Sciatic nerve (tissue), 2 donors: ENCODE measurements at places on chromosomes 3 and 15. TPM values are rescaled to one million over a fixed set of nuclear protein-coding genes. Genes with fewer than 3 reads are reported as not detected.

DNA sequence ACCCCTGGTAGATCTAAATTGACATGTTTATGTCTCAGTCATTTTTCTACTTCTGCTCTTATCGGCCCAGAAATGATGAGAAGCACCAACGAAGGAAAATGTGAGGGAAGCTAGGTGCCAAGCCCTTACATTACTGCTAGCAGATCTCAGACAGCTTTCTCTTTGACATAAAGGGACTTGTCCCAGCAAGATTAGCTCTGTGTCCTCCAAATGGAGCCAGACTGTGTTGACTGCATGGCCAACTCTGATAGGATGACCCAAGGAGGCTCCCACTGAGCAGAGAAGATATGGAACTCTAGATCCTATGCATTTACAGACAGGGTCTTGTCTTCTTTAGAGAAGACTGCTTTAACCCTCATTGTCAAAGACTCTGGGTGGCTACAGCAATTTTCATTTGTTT, 2.8 kb upstream of the MCTP2 start:
- DNase-seq: no peak

Gene TMC3
- total RNA-seq: 0.13 TPM

GRCh38 chr3:195219351-195220230, 51.4 kb downstream of the XXYLT1 start:
- DNase-seq: no peak

GRCh38 chr3:128404276-128405068, 62.2 kb downstream of the DNAJB8 start:
- DNase-seq: no peak

Gene CCDC39
- total RNA-seq: 0.58 TPM

- no peak for DNase-seq
Measured at GRCh38 chr3:55333046-55333445, 154.1 kb downstream of the WNT5A start.

Gene LRTM1
- total RNA-seq: not detected

Gene CAPN7
- total RNA-seq: 68.4 TPM

- no peak for DNase-seq
Measured at GRCh38 chr3:71035314-71035713, 548.2 kb downstream of the FOXP1 start.

DNA sequence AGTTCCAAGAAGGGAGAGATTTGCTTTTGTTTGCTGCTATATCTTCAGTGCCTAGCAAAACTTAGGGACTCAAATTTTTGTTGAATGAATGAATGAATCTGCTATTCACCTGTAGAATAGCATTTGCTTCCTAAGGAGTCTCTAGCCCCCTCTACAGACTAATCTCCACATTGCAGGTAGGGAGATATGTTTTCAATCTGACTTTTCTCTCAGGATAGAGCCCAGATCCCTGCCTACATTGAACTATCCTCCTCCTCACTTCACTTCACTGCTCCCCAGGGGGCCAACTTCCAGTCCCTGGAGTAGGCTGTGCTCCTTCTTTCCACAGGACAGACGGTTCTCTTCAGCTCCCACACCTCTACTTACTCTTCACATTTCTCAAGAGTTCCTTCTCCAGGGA, 81.9 kb upstream of the PTX3 start:
- DNase-seq: no peak

- no peak for DNase-seq
Measured at GRCh38 chr3:4794798-4795197, 184.4 kb upstream of the BHLHE40 start.

Gene TTLL13
- total RNA-seq: 0.71 TPM

- DNase-seq: peak; percentile 43
Measured at GRCh38 chr3:195692781-195693427, 27.9 kb upstream of the MUC20 start.

- DNase-seq: no peak
Measured at GRCh38 chr15:68987676-68988075, 26.8 kb upstream of the NOX5 start.

Gene NECTIN3
- 37.8 TPM for total RNA-seq

DNA sequence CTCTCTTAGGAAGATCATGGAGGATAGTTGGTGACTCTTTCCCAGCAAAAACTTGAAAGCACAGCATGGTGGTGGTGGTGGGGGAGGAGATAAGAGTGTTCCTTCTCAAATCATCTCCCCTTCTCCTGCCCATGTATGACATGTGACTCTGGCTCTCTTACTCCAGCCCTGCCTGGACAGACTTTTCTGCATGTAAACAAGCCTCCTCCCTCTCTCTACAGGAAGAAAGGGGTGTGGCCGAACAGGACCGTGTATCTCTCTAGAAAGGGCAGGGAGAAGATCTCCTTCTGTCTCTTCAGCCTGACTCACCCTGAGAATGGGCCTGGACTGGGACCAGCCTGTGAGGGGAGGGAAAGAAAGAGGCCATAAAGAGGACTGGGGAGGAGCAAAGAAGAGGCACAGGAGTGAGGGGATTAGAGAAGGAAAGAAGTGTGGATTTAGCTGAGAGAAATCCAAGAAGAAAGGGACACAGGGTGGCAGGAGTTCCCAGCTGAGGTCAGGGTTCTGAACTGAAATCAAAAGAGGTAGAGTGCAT, 1.5 kb downstream of the CELF6 start:
- DNase-seq: no peak

DNA sequence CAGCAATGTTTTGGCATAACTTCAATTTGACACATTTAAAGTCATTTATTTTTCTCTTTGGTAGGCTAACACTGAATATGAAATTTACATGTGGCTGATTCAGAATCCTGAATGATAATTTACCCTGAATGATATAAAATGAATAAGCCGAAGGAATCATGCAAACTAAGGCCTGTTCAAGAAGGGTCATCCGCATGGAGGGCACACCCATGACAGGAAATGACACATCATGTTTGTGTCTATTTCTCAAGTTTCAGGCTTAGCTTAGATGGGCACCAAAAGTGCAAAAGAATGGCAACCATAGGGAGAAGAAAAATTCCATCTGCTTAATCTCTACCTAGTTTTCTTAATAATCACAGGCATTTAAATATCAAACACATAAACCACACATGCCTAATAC, 141.5 kb downstream of the DUT start:
- no peak for DNase-seq

- DNase-seq: no peak
Measured at GRCh38 chr3:147713234-147714133, 304.3 kb downstream of the ZIC1 start.

GRCh38 chr3:152964911-152965609, 130.1 kb downstream of the P2RY1 start:
- DNase-seq: no peak

- DNase-seq: no peak
Measured at GRCh38 chr3:190696777-190697501, 165.6 kb downstream of the GMNC start.

Gene EPHA6
- 0.98 TPM for total RNA-seq

- DNase-seq: no peak
Measured at GRCh38 chr3:145294572-145294971, 866.4 kb downstream of the PLOD2 start.

Gene OXTR
- total RNA-seq: 1.3 TPM

DNA sequence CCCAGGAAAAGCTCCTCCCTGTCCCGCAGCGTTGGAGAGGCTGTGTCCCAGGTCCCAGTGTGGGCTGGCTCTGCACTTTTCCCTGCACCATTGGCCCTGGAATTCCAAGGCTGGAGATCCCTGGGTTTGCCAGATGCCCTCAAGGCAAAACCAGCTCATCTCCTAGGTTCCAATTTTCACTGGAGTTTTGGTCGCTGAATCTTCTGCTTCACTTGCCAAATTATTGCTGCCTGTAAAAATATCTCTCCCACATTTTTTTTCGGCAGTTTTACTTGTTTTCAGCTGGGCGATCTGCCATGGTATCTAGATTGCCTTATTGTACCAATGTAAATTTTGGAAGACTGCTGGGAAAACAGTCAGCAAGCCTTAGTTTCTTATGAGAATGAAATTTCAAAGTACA, 150.9 kb upstream of the ATP10A start:
- DNase-seq: no peak

Gene DNAH12
- total RNA-seq: 0.80 TPM

DNA sequence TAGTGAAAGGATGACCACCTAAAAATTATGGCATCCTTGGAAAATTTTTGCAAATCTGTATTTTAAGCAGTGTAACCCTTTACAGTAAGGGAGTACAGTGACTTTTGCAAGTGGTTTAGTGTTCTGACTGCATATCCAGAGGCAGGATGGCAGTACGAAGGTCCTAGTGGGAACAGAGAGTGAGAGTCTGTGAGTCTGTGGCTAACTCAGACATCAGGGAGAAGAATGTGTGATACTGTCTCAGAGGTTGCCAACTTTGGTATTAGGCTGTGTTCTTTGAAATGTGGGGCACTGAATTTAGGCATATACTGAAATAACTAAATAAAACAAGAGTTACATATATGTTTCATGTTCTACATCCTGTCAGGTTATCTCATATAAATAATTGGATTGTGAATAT, 25.7 kb downstream of the PRKCI start:
- DNase-seq: no peak

- DNase-seq: peak; percentile 81
Measured at GRCh38 chr15:74044267-74045110, 37.9 kb downstream of the GOLGA6A start.

DNA sequence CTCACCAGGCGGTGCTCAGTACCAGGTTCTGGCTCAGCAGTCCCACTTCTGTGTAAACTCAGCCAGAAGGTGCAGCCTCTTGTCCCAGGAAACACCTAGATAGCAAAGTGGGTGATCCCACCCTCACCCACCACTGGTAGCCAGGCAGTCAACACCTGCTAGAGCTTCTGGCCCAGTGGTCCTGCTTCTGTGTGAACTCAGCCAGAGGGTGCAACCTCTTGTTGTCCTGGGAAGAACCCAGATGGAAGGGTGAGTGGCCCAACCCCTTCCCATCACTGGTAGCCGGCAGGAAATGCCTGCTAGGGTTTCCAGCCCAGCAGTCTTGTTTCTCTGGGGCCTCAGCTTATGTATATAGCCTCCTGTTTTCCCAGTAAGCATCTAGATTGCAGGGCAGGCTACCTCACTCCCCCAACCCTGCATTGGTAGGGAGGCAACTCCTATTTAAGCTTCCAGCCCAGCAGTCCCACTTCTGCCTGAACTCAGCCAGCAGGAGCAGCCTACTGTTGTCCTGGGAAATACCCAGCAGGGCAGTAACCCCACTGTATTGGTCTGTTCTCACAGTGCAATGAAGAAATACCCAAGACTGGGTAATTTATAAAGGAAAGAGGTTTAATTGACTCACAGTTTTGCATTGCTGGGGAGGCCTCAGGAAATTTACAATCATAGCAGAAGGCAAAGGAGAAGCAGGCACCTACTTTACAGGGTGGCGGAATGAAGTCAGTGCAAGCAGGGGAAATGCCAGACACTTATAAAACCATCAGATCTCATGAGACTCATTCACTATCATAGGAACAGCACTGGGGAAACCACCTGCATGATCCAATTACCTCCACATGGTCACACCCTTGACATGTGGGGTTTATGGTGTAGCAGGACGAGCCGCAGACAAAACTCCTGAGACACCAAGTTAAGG, 110.6 kb downstream of the DTWD1 start:
- no peak for DNase-seq

DNA sequence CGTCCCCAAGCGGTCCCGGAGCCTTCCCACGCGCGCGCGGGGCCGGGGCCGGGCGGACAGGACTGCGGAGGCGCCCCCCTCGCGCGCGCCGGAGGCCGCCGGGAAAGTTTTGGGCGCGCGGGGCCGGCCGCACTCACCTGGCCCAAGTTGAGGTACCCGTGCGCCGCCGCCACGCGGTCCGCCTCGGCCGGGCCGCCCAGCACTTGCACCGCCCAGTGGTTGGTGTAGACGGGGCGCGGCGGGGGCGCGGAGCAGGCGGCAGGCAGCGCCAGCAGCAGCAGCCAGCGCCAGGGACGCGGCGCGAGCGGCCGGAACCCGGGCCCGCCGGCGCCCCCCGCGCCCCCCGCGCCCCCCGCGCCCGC, 289 bp downstream of the PCSK6 start:
- no peak for DNase-seq

Gene CCK
- total RNA-seq: not detected

- DNase-seq: no peak
Measured at GRCh38 chr3:126748701-126749546, 44.9 kb downstream of the CHCHD6 start.

GRCh38 chr3:13143381-13144004, 70.3 kb upstream of the IQSEC1 start:
- peak; percentile 9 for DNase-seq

DNA sequence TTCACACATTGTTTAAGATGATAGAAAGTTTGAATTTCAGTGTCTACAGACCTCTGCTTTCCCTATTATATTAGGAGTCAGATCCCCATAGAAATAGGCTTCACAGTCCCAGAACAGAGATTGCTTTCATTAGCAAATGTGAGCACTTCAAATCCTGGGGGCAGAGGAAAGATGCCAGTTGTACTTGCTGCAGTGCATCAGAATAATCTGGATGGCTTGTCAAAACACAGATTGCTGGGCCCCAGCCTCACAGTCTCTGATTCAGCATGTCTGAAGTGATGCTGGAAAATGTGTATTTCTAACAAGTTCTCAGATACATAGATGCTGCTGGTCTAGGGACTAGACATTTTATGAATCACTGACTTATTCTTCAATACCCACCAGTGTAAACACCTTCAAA, 375.2 kb downstream of the FGF12 start:
- no peak for DNase-seq

DNA sequence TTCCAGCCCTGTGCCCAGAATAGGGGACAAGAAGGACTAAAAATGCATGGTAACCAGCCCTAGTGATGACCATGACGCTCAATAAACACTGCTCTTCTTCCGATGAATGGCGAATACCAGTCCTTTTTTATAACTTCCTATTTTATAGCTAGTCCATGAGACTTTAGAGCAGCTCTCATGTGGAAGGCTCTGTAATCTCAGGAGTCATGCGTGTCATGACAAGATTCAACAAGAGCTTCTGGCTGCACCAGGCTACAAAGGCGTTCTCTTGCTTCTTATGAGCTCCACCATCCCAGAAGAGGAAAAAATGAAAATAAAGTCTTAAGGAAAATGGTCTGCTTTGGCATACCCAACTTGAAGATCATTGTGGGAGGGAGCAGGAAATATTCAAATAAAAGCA, 141.0 kb downstream of the TMCO5A start:
- DNase-seq: no peak

DNA sequence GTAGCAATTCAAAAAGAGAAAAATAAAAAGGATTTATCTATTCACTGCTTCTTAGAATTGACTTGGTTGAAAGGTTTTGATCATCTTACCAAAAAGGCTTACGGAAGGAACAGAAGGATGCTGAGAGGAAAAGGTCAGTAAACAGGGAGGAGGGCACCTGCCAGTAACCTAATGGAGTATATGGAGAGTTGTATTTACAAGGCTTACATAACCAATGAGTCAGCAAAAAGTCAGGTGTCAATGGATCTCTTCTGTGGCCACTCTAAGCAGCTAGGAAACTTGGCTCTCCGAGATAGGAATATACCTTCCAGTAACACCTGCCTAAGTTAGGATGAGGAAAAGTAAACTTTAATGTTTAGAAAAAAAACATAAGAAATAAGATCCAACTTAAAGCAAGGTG, 80.5 kb upstream of the PLXND1 start:
- no peak for DNase-seq

- DNase-seq: no peak
Measured at GRCh38 chr15:43880406-43881194, 53.8 kb downstream of the WDR76 start.

GRCh38 chr3:13504161-13504831, 24.2 kb downstream of the HDAC11 start:
- no peak for DNase-seq
